ENCODE measurements at places on chromosomes 16 and 17.

DNA sequence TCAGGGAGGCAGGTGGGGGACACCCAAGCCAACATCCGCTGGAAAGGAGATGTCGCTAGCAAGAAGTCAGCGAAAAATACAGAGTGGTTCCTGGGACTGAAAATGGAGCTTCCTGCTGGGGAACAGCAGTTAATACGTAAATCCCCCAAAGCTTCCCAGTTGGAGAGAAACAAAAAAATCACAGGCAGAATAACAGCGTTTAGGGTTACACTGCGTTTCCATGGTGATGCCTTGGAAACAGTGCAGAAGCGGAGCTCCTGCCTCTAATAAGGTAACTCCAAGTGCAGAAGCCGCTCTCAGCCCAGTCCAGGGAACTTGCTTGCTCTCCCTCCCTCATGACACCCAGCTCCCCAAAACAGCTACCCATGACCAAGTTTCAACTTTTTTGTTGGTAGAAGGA, 73.4 kb downstream of the PLD6 start:
- H3K4me1 ChIP-seq: peaks cover 7% of the 10 kb centered on the region
- H3K27me3 ChIP-seq: no peaks in the 10 kb centered on the region
- H3K27ac ChIP-seq: peak overlapping the region; percentile 25
- H3K4me3 ChIP-seq: no peak overlapping the region
- no peak for DNase-seq

DNA sequence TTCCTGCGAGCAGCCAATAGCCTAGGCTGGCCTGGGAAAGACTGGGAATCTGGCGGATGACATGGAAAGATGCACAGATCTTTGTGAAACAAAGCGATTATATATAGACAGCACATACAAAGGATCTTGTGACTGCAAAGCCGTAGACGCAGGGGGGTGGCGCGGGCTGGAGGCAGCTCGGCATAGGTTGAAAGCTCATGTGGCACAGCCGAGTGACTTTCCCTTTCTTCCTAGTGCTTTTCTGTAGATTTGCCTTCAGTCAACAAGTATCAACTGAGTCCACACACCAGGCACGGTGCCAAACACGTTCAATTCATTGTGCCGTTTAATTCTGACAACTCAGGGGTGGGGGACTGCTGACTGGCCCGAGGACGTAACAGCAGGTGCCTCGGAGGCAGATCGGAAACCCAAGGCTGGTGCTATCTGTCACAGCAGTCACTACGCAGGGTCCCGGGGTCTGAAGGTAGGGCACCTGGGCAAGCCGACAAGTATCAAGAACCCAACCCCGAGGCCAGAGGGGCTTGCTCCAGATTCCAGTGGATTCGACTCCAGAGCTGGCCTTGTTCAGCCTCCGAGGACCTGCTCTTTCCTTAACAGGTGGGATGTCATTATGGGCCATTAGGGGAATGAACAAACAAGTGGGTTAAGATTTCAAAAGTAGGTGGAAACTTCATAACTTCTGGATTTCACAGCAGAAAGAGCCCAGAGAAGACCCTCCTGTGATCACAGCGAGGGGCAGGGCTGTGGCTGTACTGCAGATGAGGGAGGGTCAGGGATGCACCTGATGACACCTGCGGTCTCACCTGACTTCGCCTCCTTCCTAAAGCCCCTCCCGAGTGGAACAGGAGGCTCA, 5.9 kb downstream of the PAM16 start:
- no peaks in the 10 kb centered on the region for H3K27me3 ChIP-seq
- no peak for DNase-seq
- H3K27ac ChIP-seq: peak overlapping the region; percentile 82
- no peaks in the 10 kb centered on the region for H3K36me3 ChIP-seq
- H3K4me1 ChIP-seq: peaks cover 11% of the 10 kb centered on the region

- peaks cover 25% of the 10 kb centered on the region for H3K4me1 ChIP-seq
- DNase-seq: no peak
- no peak overlapping the region for H3K27ac ChIP-seq
- peaks cover 82% of the 10 kb centered on the region for H3K36me3 ChIP-seq
- H3K27me3 ChIP-seq: no peaks in the 10 kb centered on the region
Measured at GRCh38 chr16:29834079-29834478, 13.8 kb downstream of the MVP start.

GRCh38 chr16:75010427-75010826, 11.6 kb downstream of the ZNRF1 start:
- no peak overlapping the region for H3K4me3 ChIP-seq
- no peak for DNase-seq
- H3K4me1 ChIP-seq: peaks cover 8% of the 10 kb centered on the region
- H3K27ac ChIP-seq: no peak overlapping the region

DNA sequence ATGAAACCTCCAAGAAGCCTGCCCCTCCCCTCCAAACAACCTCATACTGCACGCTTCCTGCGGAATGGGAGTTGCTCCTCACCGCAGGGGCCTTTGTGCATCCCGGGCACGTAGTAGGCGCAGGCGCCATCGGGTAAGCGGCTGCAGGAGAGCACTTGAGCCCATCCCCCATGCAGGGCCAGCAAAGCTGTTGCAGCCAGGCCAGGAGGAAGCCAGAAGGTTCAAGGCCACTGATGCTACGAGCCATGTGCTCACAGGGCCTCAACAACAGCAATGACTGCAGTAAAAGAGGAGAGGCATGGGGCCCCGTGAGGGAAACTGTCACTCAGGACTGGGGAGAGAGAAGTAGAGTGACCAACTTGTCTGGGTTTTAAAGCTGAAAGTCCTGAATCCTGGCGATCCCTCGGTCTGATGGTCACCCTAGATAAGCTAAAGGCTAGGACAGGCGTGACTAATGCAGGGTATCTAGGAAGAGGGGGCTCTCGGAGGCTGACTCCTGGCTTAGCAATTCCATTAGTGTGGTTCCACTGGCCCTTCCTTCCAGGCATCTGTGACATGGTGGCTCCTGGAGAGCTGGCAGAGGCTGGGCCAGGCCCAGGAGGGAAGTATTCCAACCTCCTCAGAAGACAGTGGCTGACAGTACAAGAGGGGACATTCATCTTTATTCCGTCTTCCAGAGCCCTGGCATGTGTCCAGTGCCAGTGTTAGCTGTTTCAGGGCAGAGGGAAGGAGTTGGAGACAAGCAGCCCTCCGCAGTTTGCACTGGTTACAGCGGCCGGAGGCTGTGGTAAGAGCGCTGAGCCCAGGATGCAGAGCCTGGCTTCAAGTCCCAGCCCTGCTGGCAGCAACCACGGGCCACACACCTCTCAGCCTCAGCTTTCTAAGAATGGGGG, 20.8 kb downstream of the GOSR2 start:
- no peaks in the 10 kb centered on the region for H3K27me3 ChIP-seq
- H3K4me1 ChIP-seq: peaks cover 30% of the 10 kb centered on the region
- peaks cover 16% of the 10 kb centered on the region for H3K36me3 ChIP-seq
- DNase-seq: no peak
- H3K4me3 ChIP-seq: no peak overlapping the region

DNA sequence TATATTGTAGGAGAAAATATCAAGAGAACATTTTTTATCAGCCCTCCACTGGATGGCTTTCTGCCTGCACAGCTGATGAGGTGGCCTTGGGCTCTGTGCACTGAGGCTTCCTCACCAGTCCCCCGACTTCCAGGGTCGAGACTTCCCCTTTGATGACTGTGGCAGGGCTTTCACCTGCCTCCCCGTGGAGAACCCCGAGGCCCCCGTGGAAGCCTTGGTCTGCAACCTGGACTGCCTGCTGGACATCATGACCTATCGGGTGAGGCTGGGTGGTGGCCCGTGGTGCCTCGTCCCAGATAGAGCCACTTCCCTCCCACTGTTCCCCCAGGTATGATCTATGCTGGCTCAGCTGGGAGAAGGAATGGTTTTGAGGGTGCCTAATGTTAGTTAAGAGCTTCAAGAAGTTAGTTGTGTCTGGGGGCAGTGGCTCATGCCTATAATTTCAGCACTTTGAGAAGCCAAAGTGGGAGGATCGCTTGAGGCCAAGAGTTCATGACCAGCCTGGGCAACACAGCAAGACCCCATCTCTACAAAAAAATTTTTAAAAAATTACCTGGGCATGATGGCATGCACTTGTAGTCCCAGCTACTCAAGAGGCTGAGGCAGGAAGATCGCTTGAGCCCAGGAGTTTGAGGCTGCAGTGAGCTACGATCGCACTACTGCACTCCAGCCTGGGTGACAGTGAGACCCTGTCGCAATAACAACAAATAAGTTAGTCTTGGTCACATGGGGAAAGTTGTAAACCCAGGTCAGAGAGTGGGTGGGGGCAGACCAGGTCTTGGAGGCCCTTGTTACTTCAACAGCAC, 11.8 kb downstream of the FCSK start:
- no peak overlapping the region for H3K4me3 ChIP-seq
- DNase-seq: no peak
- H3K27me3 ChIP-seq: no peaks in the 10 kb centered on the region
- no peak overlapping the region for H3K27ac ChIP-seq
- no peaks in the 10 kb centered on the region for H3K36me3 ChIP-seq
- H3K4me1 ChIP-seq: no peaks in the 10 kb centered on the region

- no peak overlapping the region for H3K4me3 ChIP-seq
- no peaks in the 10 kb centered on the region for H3K27me3 ChIP-seq
- H3K36me3 ChIP-seq: no peaks in the 10 kb centered on the region
- peaks cover 2% of the 10 kb centered on the region for H3K4me1 ChIP-seq
- peak overlapping the region; percentile 60 for H3K27ac ChIP-seq
Measured at GRCh38 chr16:70473446-70474319, 19.3 kb downstream of the FCSK start.

DNA sequence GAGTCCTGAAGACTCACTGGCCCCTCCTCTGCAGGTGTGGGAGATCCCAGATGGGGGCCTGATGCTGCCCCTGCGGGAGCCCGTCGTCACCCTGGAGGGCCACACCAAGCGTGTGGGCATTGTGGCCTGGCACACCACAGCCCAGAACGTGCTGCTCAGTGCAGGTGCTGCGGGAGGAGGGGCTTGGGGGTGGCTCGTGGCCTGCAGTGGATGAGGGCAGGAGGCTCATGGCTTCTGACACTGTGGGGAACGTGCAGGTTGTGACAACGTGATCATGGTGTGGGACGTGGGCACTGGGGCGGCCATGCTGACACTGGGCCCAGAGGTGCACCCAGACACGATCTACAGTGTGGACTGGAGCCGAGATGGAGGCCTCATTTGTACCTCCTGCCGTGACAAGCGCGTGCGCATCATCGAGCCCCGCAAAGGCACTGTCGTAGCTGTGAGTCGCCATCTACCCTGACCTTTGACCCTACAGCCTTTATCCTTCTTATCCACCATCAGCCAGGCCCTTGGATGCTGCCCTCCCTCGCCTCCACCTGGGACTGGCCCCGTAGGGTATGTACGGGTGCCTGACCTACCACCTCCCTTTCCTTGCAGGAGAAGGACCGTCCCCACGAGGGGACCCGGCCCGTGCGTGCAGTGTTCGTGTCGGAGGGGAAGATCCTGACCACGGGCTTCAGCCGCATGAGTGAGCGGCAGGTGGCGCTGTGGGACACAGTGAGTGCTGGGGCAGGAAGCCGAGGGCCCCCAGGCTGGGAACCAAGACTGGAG, 3.6 kb downstream of the CORO1A start:
- peak overlapping the region; percentile 97 for H3K4me3 ChIP-seq
- peak overlapping the region; percentile 95 for H3K27ac ChIP-seq
- H3K27me3 ChIP-seq: no peaks in the 10 kb centered on the region
- DNase-seq: peak; percentile 87
- H3K36me3 ChIP-seq: peaks cover 8% of the 10 kb centered on the region

GRCh38 chr16:49093939-49094338, 187.7 kb downstream of the CBLN1 start:
- DNase-seq: no peak
- no peak overlapping the region for H3K27ac ChIP-seq
- H3K27me3 ChIP-seq: peaks cover 6% of the 10 kb centered on the region
- no peaks in the 10 kb centered on the region for H3K4me1 ChIP-seq

DNA sequence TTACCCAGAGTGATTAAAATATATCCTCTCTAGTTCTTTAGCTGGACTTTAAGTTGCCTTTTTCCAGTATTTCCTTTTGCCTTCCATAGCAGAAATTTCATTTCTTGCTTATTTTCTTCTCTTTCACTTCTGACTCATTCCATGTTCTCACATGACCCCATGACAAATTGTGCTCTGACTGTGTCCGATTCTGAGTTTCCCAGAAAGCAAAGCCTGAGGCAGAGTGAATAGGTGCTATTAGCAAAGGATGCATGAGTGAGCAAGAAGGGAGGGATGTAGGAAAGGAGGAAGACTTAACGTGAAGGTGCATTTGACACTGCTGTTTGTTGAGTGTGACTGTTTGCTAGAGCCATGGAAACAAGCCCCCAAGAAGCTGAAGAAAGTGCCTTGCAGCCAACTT, 82.6 kb upstream of the CNTNAP4 start:
- H3K27ac ChIP-seq: no peak overlapping the region
- H3K4me3 ChIP-seq: no peak overlapping the region
- no peaks in the 10 kb centered on the region for H3K4me1 ChIP-seq
- no peaks in the 10 kb centered on the region for H3K27me3 ChIP-seq
- DNase-seq: no peak
- H3K36me3 ChIP-seq: no peaks in the 10 kb centered on the region

DNA sequence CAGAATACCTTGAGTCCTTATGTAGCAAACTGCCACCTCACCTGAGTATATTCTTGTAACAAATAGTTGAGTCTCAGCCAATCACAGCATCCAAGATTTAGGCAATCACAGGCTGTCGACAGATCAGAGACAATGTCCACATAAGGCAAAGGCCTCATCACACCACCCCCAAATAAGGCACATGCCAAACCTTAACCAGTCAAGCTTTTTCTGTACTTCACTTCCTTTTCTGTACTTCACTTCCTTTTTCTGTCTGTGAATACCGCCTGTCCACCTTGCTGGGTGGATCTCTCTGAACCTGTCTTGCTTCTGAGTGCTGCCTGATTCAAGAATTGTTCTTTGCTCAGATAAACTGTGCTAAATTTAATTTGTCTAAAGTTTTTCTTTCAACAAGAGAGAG, 210.4 kb upstream of the N4BP1 start:
- H3K4me3 ChIP-seq: no peak overlapping the region
- peaks cover 2% of the 10 kb centered on the region for H3K27me3 ChIP-seq
- H3K27ac ChIP-seq: no peak overlapping the region

DNA sequence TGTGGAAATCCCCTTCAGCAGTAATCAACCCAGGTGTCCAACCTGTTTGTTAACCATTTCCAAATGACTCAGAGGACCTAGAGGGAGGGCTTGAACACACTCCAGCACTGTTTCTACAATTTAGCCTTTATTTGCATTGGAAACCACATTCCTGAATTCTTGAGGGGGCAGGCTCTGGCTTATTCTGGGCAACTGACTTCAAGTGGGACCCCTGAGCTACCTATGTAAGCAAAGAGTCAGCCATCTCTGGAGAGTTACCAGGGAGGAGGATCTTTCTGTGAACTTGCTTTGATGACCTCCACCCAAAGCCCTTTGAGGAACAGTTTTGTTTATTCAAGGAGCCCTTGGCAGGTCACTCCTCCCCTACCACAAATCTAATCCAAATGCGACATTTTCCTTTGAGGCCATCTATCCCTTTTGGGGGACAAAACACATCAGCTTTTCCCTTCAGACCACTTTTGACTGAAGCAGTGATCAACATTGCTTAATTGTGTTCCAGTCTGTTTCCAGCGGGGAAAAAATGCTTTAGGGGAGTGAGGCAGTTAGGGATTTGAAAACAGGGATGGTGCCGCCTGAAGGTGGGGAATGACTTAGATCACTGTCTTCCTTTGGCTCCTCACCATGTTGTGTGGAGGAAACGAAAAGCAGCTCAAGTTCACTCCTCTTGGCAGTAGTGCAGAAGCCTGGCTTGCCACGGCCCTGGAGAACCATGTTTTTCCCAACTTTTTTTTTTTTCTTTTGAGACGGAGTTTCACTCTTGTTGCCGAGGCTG, 46.2 kb downstream of the TUBD1 start:
- H3K4me1 ChIP-seq: peaks cover 18% of the 10 kb centered on the region
- H3K27ac ChIP-seq: peak overlapping the region; percentile 90
- H3K27me3 ChIP-seq: no peaks in the 10 kb centered on the region
- H3K36me3 ChIP-seq: peaks cover 4% of the 10 kb centered on the region
- H3K4me3 ChIP-seq: no peak overlapping the region
